ENCODE measurements at places on chromosomes 2 and 18.

DNA sequence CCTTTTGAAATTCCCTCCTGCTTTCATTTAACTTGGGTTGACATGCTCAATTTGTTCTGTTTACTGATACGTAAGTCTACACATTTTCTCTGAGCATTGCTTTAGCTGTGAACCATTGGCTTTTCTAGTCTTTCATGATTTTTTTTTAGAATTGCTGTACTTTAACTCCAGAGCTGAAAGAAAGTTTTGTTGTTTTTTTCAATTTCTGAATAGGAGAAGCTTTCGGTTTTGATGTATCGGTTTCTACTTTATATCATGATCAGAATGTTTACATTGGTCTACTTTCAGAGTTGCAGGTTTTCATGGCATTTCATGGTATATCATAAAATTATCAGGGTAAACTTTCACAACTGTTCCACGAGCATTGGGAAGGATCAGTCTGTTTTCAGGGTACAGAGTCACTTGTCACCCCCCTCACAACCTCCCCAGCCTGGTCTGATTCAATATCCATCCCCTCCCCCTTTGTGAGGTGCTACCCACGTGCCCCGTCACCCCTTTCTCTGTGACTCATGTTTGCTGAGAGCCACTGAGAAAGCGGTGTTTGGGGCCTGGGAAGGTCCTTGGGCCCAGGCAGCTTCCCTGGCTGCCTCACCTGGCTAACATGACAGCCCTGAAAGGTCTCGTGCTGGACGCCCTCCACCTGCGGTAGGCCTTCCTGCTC lies 7.0 kb downstream of the ASTL start:
- peak; percentile 72 for ATAC-seq

DNA sequence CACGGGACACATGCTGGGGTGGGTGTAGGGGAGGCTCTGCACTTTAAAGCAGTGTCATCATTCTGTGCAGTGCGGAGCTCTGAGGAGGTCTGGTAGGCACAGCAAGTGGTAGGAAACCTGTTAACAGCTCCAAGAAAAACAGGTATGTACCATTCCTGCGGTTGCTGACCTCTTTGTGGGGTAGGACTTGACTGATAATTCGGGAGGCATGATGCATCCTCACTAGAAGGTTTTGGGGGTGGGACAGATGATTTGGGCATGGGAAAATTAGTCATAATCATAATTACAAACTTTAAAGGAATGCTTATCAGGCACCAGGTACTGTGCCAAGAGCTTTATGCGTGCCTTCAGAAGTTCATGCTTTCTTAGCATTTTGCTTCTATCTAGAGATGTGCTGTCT lies 9.7 kb downstream of the DOK1 start:
- ATAC-seq: no peak

DNA sequence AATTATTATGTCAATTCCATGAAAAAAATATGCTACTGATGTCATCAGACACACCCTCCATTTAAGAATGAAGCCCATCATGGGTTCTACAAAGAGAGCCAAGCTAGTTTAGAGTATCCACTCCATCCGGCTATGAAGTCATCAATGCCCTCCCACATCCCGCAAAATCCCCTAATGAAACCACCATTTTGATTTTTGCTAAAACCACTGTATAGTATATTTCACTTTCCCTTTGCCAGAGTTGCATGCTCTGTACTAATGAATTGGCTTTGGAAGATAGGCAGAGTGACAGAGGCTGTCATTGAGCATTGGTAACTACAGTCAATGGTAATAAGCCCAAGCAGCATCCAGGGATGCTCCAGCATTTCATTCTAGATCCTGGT lies 118.6 kb downstream of the ANKRD44 start:
- ATAC-seq: peak; percentile 70

DNA sequence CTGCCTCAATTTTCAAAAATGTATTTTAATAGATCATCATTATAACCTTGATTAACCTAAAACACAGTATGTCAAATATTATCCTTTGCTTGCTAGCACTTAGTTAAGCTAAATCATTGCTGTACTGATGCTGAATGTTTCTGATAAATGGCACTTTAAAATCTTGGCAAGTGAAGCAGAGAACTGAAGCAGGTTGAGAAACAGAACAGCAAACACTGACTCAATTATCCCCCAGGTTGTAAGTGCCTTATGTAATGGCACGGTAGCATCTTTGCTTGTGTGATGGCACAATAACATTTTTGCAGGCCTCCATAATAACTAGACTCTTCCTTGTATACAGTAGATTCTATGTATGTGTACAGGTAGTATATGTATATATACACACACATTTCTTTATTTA lies 33.8 kb downstream of the ARHGAP15 start:
- ATAC-seq: no peak

DNA sequence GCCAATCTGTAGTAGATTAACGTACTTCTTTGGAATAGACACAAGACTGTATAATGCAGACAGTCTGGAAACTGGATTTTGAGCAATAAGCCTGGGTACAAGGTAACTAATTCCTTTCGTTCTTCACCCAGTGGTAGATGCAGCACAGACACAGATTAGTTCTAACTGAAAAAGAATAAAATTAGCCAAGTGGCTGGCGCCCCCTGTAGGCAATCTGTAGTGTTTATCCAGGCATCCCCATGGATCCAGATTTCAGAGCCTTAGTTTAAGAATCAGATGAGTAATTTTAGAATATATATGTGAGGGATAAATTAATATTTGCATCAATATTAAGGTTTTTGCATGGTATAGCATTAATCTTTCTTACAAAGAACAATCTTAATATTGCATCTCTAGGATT lies 563.9 kb downstream of the DCC start:
- no peak for ATAC-seq

- no peak for ATAC-seq
Observed at GRCh38 chr2:108936866-108937265, 52.2 kb downstream of the EDAR start.

DNA sequence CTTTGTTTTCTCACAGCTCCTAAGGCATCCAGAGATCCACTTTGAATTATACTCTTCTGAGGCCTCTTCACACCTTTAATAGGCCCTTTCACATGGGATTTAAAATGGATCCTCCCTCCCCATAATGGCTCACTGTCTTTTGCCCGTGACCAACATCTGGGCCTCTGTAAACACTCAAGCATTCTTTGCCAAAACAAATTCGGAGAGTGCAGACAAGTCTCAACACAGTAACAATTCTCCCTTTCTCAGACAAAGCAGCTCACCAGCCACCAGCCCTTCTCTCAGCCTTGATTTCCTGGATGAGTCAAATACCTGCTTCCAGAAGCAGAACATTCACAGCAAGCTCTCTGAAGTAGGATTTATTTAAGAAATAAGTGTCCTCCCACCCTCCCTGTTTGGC lies 14.0 kb upstream of the IMP4 start:
- ATAC-seq: no peak

GRCh38 chr2:168340931-168341330 lies 93.5 kb upstream of the STK39 start:
- ATAC-seq: no peak

DNA sequence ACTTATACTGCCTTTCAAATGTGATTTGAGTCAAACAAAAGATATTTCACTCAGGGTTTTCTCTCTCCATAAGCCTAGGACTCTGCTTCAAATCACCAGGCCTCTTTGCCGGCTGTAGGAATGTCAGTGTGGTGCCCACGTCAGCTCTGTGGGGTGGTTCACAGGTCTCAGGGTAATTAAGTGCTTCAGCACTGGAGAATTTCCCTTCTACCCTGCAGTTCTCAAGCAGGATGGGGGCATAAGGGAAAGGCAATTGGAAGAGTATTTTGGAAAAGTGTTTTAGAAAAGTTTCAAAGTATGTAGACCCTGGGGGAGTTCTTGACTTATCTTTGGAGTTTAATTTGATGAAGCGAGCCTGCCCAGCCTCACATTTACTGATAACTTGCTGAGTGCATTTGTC lies 9.6 kb downstream of the CNGA3 start:
- no peak for ATAC-seq

DNA sequence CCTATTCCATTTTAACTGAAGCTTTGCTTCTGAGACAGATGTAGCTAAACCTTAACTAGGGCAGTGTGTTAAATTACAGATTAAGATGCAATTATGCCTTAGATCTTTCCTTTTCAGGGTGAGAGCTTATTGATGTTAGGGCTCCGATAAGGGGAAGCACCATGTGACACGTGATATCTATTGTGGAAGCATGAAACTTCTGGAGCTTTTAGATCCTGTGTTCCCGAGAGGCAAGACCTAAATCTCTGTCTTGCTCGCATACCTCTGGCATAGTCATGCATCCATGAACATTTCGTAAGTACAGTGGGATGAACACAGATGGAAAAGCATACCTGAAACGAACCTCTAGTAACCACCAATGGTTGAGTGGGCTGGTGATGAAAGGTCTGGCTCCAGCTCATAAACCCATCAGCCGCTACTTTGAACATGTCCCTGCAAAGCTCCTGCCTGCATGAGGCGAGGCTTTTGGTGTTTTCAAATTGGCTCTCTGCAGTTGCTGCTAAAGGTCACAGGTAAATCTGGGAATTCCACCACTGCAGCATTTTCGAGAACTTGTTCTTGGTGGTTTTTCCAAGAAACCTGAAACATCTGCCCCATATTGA lies 3.7 kb upstream of the NRP2 start:
- no peak for ATAC-seq

GRCh38 chr2:12448846-12449505 lies 267.8 kb upstream of the TRIB2 start:
- ATAC-seq: peak; percentile 69

DNA sequence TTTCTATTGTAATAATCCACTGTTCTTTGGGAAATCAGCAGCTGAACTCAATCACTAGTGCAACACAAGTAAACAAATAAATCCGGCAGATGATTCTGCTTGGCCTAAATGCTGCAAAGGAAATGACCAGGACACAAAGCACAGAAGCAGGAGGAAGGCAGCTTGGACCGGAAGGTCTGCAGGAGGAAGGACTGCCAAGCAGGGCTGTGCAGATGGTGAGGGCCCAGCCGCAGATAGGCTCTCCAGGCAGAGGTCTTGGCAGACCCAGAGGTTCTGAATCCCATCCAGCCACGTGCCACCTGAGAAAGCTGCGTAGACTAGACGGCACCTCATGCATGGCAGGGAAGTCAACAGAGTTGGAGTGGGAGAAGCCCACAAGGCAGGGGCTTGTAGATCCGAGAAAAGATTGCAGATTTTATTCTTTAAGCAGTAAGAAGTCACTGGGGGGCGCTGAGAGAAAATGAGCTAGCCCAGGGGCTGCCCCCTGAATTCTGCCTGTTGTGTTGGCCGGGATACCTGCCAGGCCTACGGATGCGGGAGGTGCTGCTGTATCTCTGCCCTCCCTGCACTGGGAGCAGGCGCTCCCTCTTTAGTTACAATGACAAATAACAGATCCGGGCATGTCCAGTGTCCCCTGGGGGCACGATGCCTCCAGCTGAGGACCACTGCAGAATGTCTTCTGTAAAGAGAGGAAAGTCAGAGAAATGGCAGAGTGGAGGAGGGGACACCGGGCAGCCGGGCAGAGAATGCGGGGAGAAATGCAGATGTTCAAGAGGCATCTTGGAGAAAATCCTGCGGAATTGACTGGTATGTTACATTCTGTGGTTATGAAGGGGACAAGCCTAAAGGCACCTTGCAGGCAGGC lies 153.5 kb downstream of the PXDN start:
- no peak for ATAC-seq

- ATAC-seq: no peak
Observed at GRCh38 chr2:112923237-112923966, 12.4 kb downstream of the IL37 start.

DNA sequence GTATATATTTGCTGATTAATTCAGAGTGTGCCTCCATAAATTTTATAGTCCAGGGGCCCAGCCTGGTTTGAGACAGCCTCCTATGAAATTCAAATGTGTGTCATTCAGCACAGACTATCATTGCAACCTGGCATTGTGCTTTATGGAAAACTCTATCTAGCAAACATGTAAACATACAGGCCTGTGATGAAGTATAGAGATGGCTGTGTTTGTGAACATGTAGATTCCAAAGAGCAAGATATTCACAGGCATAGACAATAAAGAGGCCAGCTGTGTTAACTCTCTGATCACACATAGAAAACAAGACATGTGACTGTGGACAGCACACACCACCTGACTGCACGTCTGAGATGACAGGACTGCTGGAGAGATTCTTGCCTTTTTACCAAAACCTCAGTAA lies 297.9 kb downstream of the EN1 start:
- no peak for ATAC-seq

DNA sequence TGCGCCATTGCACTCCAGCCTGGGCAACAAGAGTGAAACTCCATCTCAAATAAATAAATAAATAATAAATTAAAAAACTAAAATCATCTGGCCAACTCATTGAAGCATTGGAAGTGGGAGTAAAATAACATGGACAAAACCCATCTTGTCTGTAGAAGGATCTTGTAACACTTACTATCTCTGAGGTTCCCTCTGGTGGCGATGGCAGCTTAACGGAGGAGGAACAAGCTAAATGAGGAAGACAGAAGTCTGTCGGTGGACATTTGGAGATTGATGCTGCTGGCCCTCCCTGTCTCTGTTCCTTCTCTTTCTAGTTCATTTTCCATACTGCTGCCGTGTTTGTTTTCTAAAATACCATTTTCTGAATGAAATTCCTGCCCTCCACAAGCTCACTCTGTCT lies 43.4 kb downstream of the ZCCHC2 start:
- no peak for ATAC-seq

GRCh38 chr2:195122653-195123052 lies 534.4 kb upstream of the SLC39A10 start:
- ATAC-seq: no peak

- no peak for ATAC-seq
Observed at GRCh38 chr2:107072150-107072940, 186.4 kb upstream of the ST6GAL2 start.

DNA sequence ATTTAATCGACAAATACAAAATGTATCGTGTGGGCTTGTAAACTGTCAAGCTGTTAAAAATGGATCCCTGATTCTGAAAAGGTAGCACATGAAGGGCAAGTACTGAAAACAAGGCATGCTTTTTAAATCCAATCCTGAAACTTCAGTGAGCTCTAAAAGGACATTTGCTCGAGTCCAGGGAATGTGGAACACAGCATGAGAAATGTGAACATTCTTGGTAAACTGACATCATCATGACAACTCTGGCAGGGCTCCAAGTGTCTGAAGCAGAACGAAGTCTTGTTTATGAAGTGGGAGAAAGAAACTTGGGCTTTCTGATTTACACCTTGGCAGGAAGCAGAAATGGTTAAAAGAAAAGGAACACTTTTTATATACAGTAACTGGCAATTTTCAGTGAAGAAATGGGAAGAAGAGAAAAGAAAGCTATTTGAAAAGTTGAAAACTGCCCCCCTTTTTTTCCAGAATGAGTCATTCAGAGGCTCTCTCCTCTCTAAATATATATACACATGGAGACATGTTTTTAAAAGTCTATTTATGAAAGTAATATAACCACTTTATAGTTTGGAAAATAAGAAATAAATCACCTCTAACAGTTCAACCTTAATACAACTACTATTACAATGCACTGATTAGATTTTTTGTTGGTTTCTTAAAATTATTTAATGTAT lies 120.8 kb downstream of the GAREM1 start:
- ATAC-seq: no peak
